Right ventricle myocardium superior (tissue), 1 donor: ENCODE measurements at places on chromosomes 6 and 20.

GRCh38 chr6:155765275-155766194 is 309.9 kb upstream of the NOX3 start:
- no peak for DNase-seq

DNA sequence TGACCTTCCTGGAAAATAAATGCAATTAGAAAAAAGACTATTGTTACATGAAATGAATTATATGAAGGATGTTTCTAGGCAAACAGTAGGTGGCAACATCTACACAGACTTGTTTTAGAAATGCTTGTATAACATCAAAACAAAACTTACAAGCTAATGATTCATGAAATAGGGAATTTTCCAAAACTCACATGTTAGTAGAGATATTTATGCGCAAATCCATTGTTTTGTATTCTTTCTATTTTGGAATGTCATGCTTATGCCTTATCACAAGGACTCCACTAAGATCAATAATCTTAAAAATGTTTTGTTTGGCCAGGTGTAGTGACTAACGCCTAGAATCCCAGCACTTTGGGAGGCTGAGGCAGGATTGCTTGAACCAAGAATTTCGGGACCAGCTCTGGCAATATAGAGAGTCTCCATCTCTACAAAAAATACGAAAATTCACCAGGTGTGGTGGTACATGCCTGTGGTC is 32.3 kb upstream of the LGSN start:
- DNase-seq = no peak

GRCh38 chr6:78436335-78436734 is 431.0 kb upstream of the IRAK1BP1 start:
- DNase-seq = no peak

DNA sequence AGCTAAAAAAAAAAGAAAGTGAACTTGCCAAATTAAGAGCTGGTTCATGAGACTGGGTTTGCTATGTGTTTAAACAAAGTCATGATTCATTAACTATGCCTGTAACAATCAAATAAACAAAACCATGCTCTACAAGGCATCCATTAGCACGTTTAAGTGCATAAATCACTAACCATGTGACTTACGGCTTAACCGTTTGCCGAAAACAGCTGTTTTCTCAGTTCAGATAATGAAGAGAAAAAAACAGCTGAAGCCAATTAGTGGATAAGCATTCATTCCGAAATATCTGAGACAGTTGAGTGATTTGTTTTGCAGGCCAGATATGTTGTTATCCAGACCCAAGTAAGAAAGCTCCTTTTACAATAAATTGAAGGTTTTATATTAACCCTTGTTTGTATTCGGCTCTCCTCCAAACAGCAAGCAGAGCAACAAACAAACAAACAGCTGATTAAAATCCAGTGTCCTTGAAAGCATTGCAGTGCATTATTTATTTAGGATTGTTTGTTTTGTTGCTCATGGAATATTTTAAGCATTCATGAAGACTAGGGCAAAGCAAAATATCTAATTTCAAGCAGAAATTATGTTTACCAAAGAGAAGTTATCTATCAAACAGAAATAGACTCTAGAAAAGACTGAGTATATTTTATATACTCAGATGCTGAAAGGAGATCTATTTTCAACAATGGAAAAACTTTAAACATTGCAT is 343.5 kb downstream of the RFPL4B start:
- DNase-seq = no peak

DNA sequence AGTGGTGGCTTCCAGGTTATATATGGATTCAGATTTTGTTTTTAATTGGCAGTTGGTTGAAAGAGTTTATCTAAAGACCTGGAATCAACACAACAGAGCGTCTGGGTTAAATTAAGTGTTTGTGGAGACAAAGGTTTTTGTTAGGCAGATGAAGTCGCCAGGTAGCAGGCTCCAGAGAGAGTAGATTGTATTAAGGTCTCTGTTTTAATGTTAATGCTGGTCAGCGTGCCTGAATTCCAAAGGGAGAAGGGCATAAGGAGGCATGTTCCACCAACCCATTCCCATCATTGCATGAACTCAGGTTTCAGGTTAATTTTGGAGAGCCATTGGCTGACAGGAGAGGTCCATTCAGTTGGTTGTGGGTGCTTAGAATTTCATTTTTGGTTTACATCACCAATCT is 744.1 kb upstream of the GJE1 start:
- DNase-seq = no peak

GRCh38 chr20:19735446-19735845 is 22.6 kb upstream of the RIN2 start:
- peak; percentile 82 for DNase-seq

DNA sequence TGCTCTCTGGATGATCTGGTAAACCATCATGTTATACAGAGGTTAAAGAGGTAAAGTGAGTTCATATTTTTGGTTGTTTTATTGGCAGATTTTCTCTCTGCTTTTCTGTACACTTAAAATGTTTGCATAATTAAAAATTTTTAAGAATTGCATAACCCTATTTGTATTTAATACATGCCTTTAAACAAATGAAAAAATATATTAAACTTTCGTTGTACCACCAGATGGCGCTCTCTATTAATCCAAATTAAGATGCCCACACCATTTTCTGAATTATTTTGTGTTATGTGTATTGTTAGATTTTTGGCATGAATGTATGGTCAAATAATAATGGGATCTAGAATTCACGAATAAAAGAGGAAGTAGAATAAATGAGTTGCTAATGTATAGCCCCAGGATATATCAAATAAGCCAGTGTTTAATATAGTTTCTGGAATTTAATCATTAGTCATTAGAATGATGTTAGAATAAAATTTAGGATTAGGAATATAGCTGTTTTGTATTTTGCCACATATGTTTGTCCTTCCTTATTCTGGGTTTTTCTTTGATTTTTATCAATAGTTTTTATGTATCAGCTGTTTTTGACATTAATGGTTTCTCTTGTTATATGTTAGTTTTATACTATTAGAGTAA is 38.9 kb downstream of the SMAP1 start:
- no peak for DNase-seq

- DNase-seq = no peak
Observed at GRCh38 chr20:41223112-41223511, 85.8 kb downstream of the PLCG1 start.

GRCh38 chr6:150195996-150196417 is 53.2 kb downstream of the PPP1R14C start:
- DNase-seq = no peak

DNA sequence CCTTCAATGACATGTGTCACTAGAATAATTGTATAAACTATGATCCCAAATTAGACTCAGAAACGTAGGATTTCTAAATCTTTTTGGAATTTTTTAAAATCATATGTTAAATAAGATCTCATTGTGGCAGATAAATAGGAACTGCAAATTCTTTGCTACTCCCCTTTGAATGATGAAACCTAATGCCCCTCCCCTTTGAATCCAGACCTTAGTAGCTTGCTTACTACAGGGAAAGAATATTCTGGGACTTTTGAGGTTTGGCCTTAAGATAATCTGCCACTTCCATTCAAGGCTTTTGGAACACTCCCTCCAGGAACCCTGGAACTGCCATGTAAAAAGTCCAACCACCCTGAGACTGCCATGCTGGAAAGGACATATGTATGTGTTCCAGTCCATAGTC is 7.1 kb downstream of the TDP2 start:
- no peak for DNase-seq

- no peak for DNase-seq
Observed at GRCh38 chr6:52663120-52663935, 7.6 kb upstream of the TMEM14A start.

GRCh38 chr6:160355001-160355400 is 6.8 kb downstream of the SLC22A3 start:
- no peak for DNase-seq

- DNase-seq = no peak
Observed at GRCh38 chr6:2109796-2110195, 135.6 kb downstream of the GMDS start.

- DNase-seq = no peak
Observed at GRCh38 chr6:128280960-128281359, 239.4 kb downstream of the PTPRK start.

- no peak for DNase-seq
Observed at GRCh38 chr6:169292338-169293124, 38.9 kb upstream of the THBS2 start.

DNA sequence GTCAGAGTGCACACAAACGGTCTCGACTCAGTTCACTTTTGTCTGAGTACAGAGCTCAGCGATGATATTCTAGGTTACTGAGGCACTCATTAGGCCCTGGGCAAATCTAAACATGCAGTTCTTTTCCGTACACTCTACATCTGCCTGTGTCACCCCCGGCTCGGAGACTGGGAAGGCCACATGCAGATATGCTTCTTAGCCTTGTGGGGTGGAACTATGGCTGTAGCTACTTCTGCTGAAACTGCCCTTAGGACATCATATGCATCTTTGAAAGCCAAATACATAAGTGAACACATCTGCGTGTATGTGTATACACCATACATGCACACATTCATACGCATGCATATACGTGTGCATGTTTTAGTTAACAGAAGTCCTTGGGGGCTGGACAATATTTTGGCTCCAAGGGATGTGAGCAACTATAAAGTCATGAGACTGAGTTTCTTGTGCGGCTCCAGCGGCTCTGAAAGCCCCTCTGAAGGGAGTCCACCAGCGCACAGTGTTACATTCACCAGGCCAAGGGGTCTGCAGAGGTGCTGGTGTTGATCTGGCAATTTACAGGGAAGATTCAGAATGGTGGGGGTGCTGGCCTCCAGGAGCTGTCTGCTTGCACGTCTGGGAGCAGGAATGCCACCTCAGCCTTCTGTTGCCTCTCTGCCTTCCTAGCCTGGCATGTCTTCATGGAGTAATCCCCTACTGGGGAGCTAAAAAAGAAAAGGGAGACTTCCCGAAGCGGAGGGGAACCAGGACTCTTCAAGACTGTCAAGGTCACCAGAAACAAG is 31.6 kb downstream of the PSMG4 start:
- DNase-seq = no peak

- no peak for DNase-seq
Observed at GRCh38 chr6:45813943-45814342, 201.7 kb downstream of the CLIC5 start.

DNA sequence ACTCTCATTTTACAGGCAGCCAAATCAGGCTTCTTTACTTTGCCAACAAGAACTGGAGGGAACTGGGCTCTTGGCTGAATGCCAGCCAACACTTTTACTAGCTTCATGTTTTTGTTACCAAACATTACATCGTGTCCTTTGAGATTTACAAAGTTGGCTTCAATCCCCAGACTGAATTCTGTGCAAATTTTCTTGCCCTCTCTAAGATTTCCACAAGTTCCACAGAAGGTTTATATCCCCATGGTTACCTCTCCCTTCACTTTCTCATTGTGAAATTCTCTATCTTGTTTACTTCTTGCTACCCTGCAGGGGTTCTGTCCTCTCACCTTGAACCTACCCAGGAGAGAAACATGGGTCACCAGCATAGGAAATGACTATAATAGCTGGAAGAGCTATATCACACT is 37.6 kb upstream of the PLCB1 start:
- peak; percentile 79 for DNase-seq

DNA sequence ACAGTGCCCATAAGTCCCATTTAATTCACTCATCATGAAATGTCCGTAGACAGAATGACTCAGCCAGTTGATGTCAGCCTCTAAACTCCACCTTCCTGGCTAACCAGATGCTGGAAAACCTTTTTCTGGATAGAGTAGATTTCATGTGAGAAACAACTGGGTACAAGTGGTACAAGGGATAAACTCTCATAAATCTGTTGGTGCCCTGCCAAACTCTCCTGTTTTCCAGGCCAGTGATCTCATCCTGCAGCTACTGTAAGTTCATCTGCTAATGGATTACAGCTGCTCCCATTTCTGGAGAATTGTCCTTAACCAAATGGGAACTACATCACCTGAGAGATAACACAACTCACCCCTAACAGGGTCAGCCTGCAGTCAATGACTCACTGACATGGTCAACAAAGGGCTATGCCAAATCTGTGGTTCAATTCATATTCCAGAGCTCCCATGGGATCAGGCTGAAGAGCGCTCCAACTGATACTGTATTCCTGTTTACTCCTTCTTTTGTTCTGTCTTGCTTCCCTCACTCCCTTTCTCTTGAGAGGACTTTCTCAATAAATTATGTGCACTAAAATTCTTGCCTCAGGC is 210.1 kb upstream of the HDDC2 start:
- DNase-seq = no peak

DNA sequence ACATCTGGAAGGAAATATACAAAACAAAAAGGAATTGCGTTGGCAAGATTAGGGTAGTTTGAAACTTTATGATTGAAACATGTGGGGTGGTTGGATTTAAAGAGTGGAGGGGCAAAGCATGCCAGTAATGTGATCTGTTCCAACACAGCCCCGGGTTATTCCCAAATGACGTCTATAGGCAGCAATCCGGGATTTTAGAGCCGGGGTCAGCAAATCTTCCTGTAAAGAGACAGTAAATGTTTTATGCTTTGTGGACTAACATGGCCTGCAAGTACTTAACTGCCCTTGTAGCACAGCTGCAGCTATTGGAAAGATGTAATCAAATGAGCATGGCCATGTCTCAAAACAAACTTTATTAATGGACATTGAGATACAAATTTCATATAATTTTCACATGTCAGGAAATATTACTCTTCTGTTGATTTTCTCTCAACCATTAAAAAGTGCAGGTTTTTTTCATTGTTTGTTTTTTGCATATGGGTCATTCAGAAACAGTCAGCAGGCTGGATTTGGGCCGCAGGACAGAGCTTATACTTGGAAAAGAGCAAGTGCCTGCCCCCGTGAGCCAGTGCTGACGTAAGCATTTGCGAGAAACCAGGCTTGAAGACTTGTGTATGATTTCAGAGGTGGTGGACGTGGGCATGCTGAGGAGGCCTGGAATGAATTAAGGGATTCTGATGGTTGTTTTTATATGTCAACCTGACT is 136.5 kb downstream of the DOK5 start:
- DNase-seq = no peak

DNA sequence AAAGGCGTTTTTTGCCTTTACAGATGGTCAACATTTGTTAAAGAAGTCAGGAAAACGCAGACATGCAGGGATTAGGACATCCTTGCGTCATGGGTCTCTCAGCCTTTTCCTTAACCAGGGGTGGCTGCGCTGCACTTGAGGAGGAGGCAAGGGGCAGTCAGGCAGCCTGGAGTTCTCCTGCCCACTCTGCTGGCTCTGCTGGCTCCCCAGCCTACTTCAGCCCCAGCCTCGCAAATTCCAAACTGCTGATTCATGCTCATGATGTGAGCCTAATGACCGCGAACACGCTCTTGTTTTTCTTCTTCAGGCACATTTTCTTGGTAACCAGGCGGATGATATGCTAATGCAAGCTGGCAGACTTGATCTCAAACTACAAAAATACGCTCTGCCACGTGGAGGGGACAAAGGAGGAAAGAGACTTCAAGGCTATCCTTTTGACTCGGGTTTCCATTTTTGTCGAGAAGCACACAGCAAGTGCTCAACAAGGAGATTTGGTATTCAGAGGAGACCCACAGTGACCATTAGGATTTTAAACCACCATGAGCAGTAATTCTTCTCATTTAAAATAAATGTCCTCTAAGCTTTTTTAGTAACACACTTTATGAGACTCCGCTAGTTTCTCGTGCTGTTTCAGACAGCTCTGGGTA is 290.3 kb upstream of the STXBP5 start:
- peak; percentile 72 for DNase-seq
